Stimulated activated CD4-positive, alpha-beta T cell treated with anti-CD3 and anti-CD28 coated beads, Interleukin-1b, Interleukin-23, amount 100 ng/mL, for 1 hour (primary cell): ENCODE measurements at places on chromosomes 2 and 18.

- DNase-seq = no peak
Measured at GRCh38 chr2:237693291-237693994, 66.1 kb downstream of the LRRFIP1 start.

DNA sequence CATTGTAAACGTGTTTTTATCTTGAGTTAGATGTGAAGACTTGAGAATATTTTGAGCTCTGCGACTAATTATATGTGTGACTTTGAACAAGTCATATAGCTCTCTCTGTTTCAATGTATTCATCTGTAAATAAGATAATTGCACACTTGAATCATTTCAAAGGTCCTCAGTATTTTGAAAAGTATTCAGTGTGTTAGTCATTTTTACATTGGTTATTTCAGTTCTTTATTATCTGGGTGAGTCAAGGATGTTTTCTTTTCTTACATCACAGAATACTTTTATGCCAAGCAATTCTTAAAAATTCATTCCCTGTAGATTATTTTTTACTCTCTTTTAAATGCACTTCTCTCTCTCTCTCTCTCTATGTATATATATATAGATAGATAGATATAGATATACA lies 1098.0 kb upstream of the ZEB2 start:
- no peak for DNase-seq

DNA sequence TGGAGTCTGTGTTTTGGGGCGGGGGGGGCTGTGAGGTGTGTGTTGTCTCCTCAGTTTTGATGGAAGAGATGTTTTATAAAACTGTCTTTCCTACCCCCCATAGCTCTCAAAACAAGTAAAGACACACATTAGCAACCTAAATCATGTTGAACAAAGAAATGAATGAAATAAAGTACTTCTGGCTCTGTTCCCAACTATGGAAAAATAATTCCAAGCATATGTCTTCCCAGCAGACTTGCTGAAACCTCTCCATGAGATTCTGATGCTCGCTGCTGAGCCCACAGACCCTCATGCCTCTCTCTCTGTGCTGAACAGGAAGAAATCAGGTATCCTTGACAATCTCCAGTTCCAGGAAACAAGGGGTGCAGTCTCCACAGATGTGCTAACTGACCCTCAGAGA lies 226.7 kb upstream of the KLHL29 start:
- DNase-seq = no peak

- no peak for DNase-seq
Measured at GRCh38 chr2:43323857-43324256, 97.5 kb upstream of the ZFP36L2 start.

GRCh38 chr2:117502121-117502520 lies 312.4 kb upstream of the DDX18 start:
- no peak for DNase-seq

- no peak for DNase-seq
Measured at GRCh38 chr2:98634406-98635092, 26.2 kb downstream of the UNC50 start.

DNA sequence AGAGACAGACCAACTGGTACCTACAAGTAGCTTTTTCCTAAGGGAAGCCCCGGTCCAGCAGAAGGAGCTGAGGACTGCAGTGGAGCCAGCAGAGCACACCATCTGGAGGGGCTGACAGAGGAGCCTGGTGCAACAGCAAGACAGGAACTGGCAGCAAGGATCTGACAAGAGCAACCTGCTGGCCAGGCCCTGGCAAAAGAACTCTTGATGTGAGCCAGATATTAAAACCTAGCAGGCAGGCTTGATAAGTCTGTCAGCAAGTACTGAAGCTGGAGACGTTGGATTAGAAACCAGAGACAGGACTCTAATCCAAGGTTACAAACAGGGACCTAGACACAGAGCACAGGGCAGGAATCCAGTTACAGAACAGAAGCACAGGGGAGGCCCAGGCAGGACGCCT lies 260.7 kb upstream of the MGAT5 start:
- no peak for DNase-seq

DNA sequence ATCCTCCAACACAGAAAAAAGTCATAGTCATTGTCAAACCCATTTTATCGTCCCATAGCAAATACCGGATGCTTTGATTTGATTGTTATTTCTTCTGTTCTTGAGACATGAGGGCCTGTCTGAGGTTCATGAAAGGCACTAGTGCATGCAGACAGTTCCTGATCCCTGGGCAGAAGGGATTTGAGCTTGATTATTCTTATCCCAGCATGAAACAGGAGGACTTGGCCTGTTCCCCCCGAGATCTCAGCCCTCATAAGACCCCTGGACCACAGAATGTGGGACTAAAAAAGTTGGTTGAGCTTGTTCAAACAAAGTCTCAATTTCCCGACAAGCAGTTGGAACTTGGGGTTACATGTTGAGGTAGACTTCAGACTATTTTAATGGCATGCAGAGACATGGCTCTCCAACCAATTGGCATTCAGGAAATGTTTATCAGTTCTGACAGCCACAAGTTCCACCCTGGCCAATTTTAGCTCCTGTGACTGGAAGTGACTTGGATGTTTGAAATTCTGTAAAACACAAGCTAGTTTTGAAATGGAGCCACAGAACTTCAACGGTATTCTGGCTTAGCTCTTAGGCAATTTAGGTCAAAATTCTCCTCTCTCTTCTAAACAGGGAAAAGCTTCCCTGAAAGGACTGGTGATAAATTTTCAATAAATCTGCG lies 366.9 kb upstream of the SLC14A2 start:
- no peak for DNase-seq

DNA sequence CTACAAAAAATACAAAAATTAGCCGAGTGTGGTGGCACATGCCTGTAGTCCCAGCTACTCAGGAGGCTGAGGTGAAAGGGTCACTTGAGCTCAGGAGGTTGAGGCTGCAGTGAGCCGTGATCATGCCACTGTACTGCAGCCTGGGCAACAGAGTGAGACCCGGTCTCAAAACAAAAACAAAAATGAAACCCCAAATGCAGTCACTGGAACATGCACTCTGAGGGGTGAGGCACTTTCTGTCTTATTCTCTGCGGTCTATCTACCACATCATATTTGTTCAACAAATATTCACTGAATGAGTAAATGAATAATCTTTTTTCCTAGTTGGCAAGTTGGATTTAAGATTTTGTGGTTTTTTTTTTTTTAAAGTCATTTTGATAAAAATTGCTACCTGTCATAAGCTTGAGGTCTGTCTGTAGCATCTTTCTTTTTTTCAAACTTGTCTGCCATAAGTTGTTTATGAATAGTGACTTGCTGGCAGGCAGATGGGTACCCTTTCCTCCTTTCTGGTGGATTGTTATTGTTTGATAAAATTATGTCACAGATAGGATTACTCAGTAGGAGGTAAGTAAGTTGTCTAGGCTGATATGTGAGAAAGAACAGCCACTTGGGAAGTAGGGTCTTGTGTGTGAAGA lies 11.8 kb downstream of the CHRNA1 start:
- DNase-seq = no peak

- DNase-seq = no peak
Measured at GRCh38 chr2:60535685-60536312, 17.7 kb downstream of the BCL11A start.

DNA sequence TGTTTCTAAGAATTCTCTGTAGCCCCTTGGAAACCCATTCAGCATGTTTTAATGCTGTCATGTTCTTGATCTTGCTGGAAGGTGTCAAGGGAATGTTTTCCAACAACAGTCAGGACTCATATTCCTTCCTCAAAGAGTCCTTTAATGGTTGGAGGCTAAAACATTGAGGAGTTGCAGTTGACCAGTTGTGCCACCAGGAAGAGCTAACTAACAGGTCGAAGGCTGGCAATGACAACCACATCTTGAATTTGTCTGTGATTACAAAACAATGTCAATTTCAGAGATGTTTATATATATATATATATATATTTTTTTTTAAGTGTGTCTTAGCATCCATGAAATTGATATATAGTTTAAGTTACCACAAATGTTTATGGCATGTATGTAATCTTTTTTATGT lies 151.5 kb downstream of the INO80D start:
- no peak for DNase-seq

GRCh38 chr2:71472019-71472418 lies 18.7 kb downstream of the DYSF start:
- no peak for DNase-seq

DNA sequence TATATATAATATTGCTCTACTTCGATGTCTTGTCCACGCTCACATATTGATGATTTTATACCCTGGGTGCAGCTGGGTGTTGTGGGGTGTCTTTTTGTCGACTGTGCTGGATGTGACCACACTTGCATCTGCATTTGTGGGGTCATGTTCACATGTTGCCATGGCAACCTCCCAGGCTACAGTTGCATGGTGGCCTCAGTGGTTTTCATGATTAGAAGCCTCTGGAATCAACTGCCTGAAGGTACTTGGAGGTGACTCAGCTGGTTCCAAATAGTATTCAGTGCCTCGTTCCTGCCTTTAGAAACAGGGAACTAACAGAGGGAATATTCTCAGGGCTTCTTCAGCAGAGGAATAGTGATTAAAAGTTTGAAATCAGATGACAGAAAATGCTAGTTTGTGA lies 166.3 kb upstream of the NYAP2 start:
- DNase-seq = no peak

DNA sequence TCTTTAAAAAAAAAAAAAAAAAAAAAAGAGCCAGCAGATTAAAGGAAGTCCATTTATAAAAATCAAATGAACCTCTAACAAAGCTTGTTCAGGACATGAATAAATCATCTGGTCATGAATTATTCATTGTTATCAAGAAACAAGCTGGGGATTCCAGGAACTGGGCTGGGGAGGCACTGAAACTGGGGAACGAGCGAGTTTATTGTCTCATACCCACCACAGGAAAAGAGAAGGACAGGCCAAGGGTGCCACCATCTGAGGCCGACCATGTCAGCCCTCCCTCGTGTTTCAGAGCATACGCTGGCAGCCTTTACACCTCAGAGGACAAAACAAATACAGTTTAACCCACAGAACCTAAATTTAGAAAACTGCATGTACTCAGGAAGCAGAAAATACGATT lies 164.2 kb downstream of the VWC2L start:
- DNase-seq = no peak

DNA sequence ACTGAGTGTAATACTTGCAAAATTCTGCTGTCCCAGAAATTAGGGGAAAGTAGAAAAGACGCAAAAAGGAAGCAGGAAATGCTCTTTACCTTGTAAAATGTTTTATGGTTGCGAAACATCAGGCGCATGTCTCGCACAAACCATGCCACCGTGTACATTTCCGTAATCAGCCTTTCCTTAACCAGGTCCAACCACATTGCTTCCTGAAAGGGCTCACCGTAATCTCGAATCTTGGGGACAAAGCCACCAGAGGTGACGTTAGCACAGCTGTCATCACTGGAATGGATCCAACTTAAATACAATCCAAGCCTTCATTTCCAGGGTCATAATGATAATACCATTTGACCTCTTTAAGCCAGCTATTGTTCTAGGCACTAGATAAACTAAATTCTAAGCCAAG lies 49.3 kb downstream of the SP110 start:
- DNase-seq = no peak

DNA sequence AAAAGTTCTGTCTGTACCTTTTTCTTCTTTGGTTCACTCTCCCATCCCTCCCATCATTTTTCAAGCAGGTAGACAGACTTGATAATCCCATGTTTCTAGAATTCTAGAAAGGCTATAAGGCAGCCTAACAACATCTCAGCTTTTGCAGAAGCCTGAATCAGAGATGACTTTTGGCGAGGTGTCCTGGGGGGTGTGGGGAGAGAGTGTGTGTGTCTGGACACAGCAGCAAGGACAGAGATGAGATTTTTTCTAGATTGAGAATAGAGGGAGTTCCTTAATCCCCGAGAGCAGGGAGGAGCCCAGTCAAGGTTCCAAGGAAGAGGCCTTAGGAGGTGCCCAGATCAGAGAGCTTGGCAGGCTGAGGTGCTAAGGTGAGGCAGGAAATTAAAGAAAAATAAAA lies 22.0 kb upstream of the LAPTM4A start:
- no peak for DNase-seq

- no peak for DNase-seq
Measured at GRCh38 chr18:5476961-5477800, 66.6 kb downstream of the EPB41L3 start.

- DNase-seq = no peak
Measured at GRCh38 chr2:143466391-143466790, 337.2 kb downstream of the ARHGAP15 start.

- DNase-seq = no peak
Measured at GRCh38 chr2:216617159-216617815, 15.9 kb upstream of the IGFBP2 start.

DNA sequence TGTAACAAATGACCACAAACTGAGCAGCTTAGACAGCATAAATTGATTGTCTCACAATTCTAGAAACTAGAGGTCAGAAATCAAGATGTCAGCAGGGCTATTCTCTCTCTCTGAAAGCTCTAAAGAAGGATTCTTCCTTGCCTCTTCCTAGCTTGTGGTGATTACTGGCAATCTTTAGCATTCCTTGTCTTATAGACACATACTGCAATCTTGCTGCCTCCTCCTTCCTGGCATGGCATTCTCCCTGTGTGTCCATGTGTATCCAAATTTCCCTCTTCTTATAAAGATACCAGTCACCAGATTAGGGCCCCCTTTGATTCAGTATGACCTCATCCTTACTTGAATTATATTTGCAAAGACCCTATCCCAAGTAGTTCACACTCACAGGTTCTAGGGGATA lies 2.3 kb downstream of the ASB3 start:
- no peak for DNase-seq

- no peak for DNase-seq
Measured at GRCh38 chr2:202043475-202043874, 9.8 kb downstream of the FZD7 start.

- no peak for DNase-seq
Measured at GRCh38 chr2:128261245-128262128, 57.2 kb downstream of the HS6ST1 start.

DNA sequence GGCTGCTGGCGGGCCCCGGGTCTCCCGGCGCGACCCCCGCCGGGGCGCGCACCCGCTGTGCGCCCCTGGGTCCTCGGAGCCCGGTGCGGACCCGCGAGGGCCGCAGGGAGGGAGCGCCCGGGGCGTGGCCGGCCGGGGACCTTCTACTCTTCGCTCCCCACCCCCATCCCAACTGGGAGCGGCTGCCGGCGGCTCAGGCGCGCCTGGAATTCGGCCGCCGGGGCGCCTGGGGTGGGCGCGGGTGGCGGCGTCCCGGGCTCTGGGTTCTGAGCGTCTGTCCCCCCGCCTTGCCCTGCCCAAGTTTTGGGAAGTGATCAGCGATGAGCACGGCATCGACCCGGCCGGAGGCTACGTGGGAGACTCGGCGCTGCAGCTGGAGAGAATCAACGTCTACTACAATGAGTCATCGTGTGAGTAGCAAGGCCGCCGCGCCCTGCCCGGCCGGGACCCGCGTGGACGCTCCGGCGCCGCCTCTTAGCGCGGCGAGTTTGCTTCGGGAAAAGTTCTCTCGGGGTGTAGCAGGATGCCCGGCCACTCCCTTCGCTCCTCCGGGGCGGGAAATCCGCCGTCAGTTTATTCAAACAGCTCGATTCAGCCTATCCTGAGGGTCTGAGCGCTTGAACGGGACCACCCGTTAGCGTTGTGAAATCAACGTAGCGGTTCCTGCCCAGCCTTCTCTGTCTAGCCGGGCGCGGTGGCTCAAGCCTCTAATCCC lies 502 bp downstream of the TUBB6 start:
- no peak for DNase-seq
